Fibroblast of lung (primary cell): ENCODE measurements at places on chromosomes 7 and 10.

DNA sequence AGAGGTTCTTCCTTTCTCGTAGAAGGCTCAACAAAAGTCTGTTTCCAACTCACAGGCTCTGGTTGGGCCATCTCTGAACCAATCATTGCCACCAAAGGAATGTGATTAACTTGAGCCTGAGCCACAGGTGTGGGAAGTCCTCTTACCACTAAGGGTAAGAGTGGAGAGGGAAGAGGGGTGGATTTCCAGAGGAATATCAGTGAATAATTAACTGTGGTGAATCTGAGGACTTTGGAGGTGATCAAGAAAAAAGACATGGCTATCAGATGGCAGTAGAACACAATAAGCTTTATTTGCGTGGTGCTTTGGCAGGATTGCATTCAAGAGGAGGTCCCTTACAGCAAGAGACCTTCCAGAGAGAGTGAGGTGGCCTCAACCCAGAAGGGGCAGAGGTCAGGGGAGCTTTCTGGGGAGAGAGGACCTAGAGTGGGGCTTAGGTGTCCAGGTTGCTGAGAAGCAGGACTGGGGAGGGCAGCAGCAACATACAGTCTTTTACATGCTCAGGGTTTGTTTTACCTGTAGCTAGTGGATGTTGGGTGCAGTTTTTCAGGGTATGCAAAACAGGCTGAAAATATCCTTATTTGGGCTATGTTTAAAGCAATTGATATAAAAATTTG is 61.4 kb downstream of the BBS9 start:
- no peak for DNase-seq

- no peak for DNase-seq
Measured at GRCh38 chr7:32200646-32201045, 130.4 kb upstream of the PDE1C start.

GRCh38 chr10:129784891-129785290 is 179.2 kb downstream of the EBF3 start:
- DNase-seq, result no peak

GRCh38 chr10:12841426-12841825 is 160.1 kb downstream of the CCDC3 start:
- no peak for DNase-seq

DNA sequence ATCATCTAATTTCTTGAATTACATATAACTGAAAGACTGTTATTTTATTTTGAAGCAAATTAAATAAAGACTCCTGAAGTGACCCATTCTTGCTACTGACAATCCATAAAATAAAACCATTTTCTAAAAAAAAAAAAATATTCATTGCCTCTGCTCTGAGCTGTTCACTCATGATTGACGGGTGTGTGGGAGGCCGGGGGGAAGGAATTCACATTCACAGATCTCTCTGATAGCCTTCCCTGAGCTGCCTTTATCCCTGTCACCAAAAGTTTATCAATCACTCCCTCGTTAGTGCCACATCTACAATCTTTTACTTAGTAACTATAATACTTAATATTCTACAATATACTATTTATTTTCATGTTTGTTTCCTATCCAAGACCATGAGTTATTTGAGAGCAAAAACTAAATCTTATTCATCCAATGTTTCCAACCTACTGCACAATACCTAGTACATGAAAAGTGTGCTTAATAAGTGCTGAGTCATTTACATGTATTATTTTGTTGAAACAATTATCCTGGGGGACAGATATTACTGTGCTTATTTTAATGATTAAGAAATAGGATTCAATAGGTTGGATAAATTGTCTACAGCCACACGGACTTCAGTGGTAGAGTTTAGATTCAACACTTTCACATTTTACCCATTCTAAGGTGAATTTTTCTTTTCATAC is 618.7 kb downstream of the PHTF2 start:
- no peak for DNase-seq
